ENCODE measurements at places on chromosomes 11 and 22.
A peak's percentile ranks its signal among the peaks of the same experiment; 100 is the strongest.

DNA sequence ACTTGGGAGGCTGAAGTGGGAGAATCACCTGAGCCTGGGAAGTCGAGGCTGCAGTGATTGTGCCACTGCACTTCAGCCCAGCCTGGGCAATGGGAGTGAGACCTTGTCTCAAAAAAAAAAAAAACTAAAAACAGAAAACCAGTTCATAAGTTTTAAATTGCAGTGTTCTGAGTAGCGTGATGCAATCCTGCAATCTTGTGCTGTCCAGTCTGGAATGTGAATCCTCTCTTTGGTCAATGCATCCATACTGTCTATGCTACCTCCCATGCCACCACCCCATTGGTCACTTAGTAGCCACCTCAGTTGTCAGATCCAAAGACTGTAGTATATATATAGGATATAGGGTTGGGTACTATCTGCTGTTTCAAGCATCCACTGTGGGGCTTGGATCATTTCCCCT lies 11.1 kb downstream of the YAP1 start:
- no peak for DNase-seq

GRCh38 chr11:117986981-117987574 lies 884 bp downstream of the IL10RA start:
- no peak for DNase-seq

GRCh38 chr11:63999349-64000025 lies 13.2 kb downstream of the OTUB1 start:
- peak; percentile 37 for DNase-seq

- DNase-seq: no peak
Observed at GRCh38 chr11:134987223-134987768, 575.3 kb upstream of the B3GAT1 start.

DNA sequence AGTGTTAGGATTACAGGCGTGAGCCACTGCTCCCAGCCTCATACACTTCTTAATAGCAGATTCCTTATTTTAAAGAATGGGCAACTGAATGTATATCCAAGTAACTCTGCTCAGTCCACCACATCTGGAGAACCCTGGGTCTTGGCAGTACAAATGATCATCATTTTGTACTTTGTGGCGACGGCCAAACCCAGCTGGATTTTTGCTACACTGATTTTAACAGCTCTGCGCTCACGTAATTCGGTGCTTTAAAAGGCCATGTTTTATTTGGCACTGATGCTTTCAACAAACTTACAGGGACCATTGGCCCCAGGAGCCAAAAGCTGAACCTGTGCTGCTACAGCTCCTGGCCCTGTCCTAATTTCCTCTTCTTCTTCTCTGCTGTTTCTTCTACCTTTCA lies 60.8 kb upstream of the PDE3B start:
- no peak for DNase-seq

DNA sequence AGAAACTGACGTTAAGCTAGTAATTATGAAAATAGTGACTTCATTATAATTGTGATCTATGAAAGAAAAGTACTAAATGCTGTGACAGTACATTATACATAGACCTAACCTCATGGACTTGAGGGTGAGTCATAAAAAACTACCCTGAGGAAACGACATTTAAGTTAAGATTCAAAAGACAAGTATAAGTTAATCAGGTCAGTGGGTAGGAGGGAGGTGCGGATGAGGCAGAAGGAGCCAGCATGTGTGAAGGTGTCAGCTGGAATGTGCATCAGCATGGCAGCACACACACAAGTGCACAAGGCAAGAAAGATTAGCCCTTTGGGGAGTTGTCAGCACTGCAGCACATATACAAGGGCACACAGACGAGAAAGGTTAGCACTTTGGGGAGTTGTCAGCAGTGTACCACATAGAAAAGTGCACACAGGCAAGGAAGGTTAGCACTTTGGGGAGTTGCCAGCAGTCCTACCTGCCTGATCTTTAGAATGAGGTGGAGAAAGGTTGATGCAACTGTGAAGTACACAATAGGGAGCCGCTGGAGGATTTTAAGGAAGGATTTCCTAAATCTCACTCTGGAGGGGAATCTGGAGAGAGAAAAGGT lies 31.6 kb upstream of the CAVIN3 start:
- no peak for DNase-seq

DNA sequence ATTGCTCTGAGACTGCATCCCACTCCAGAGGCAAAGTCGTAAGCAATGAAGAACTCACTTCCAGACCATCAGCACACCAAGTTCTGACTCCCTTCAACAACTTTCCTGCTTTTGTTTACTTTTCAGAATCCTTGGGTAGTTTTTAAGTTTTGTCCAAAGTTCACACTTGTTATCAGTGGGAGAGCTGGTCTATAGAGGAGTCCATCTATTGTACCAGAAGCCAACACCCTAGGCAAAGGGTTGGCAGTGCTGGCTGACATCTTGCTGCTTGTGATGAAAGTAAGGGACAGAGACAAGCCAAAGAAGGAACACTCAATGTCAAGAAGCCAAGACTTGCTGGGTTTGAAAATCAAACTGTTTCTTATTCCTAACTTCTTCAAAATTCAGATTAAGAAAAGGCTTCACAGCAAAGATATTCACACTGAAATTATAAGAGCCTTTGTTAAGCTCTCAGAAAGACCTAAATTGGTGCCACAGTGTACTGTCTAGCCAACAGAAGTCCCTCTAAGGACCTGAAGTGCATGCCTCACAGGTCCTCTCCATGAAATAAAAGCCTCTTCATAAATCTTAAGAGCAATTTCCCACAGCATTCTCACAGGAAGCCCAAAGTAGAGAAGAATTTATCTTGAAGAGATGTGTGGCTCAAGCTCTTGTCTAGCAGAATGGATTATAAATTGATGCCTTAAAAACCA lies 21.5 kb upstream of the LINC01488 start:
- DNase-seq: no peak

DNA sequence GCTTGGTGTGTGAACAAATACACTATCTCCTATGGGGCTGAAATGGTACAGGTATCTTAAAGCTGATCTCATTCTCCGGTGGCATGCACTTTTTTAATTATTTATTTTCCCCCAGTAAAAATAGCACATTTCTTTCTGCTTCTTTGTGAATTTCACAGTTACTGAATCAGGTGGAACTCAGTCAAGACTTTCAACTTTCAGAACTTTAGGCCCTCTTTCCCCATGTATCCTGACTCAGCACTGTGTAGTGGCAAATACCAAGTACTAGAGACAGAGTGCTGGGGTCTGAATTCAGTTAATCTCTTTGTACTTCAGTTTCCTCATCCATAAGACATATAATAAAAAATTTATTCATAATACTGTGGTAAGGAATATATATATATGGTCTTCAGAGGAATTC lies 223.9 kb downstream of the CSNK2A3 start:
- DNase-seq: no peak

DNA sequence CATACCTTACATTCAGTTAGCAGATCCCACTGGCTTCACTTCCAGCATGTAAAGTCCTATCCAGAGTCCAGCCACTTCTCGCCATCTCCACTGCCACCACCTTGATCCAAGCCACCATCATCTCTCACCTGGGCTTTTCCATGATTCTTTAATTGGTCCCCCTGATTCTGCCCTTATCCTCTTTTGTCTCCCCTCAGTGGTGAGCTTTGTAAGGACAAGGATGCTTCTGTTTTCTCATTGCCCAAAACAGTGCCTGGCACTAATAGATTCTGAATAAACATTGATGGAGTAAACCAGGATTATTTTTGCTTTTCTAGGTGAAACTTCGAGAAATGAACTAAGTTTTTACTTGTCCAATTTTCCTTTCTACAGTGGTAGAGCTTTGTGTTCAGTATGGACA lies 4.4 kb downstream of the POLA2 start:
- no peak for DNase-seq

DNA sequence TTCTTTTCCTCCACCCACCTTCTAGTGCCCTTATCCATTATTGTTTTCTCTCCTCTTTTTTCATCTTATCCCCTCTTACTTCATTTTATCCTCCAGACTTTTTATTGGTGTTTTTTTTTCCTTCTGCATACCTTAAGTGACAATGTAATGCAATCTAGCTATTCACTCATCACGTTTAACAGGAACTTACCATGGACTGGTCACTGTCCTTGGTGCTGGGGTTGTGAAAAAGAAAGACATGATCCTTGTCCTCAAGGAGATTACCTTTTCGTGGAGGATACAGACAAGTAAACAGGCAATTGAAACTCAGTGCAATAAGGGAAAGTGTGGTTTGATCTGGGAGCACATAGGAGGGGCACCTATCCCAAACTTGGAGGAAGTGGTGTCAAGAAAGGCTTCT lies 20.7 kb downstream of the SYT9 start:
- no peak for DNase-seq

DNA sequence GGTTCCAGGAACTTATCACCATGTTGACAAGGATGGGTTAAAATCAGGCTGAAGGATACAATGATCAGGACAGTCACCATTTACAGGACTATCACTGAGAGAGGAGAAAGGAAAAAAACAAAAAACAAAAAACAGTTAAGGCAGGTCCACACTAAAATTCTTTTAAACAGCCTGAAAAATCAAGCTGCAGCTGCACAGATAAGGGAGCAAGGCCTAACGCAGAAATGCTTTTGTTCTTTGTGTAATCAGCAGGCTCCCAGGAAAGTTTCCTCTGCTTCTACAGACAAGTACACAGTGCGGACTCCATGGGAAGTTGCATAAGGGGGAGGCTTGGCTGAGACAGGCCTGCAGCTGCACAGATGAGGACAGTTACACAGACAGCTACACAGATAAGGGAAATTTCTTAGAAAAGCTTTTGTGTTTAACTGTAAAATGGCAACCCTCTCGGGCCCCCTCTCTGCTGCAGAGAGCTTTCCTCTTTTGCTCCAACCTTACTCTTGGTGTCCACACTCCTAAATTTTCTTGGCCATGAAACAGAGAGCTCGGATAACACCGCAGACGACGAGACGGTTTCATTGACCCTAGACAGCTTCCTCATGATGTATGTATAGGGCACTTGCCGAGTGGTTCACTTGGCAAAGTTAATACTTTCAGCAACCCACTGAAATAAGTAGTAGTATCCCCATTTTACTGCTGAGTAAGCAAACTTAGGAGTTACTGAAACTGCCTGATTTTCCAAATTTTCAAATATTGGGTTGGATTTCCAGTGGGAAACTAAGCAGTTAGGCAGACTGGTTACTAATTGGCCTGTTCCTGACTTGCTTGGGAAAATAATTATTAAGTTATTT lies 45.5 kb downstream of the PIWIL3 start:
- no peak for DNase-seq

- DNase-seq: no peak
Observed at GRCh38 chr11:39363571-39363970, 2095.9 kb downstream of the LRRC4C start.

GRCh38 chr11:66116576-66117361 lies 46.7 kb downstream of the PACS1 start:
- no peak for DNase-seq

- no peak for DNase-seq
Observed at GRCh38 chr11:127044535-127044934, 44.0 kb upstream of the KIRREL3 start.

DNA sequence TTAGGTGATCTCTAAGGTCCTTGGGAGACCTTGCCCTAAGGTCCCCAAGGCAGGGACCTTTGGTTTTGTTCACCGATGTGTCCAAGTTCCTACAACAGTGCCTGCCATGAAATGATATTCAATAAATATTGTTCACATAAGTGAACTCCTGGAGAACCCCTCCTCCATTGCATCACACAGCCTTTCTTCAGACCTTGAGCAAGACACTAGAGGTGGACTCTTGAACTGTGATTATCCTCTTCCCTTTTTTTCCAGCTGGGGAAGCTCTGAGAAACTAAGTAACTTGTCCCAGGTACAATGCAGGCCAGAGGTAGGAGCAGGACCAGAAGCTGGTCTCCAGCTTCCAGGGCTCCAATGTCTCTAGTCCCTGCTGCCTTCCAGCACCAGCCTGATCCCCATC lies 76.6 kb upstream of the LMO1 start:
- no peak for DNase-seq
